ENCODE measurements at places on chromosomes 16 and 17. TPM values are rescaled to one million over a fixed set of nuclear protein-coding genes. Genes with fewer than 3 reads are reported as not detected.
A peak's percentile ranks its signal among the peaks of the same experiment; 100 is the strongest.

- no peaks in the 10 kb centered on the region for H3K27me3 ChIP-seq
- peaks cover 14% of the 10 kb centered on the region for H3K36me3 ChIP-seq
- H3K4me1 ChIP-seq = peaks cover 5% of the 10 kb centered on the region
- DNase-seq = no peak
- no peak overlapping the region for H3K27ac ChIP-seq
These were observed 37.4 kb downstream of the CLEC16A start for GRCh38 chr16:10981697-10982216.

GRCh38 chr16:56353054-56353921 lies 72.1 kb downstream of the AMFR start:
- H3K4me1 ChIP-seq = peaks cover 5% of the 10 kb centered on the region
- DNase-seq = peak; percentile 56
- no peaks in the 10 kb centered on the region for H3K36me3 ChIP-seq
- H3K4me3 ChIP-seq = no peak overlapping the region
- no peaks in the 10 kb centered on the region for H3K27me3 ChIP-seq

Gene MAF
- total RNA-seq = 21.1 TPM

DNA sequence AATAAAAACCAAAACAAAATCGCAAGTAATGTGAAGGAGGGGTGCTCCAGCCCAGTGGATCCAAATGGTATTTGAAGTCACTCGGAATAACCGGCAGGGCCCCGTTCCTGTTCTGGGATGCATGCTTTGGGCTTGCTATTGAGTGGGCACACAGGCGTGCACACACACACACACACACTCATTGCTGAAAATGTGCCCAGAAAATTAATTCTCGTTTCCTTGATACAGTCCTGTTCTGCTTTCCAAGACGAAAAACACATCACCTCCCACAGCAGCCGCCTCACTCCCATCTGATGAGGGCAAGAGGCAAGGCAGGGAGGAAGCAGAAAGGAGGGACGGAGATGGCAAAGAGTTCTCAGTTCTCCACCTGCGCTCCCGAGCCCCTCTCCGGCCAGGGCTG lies 62.2 kb upstream of the SDK2 start:
- DNase-seq = no peak
- no peaks in the 10 kb centered on the region for H3K27me3 ChIP-seq
- no peaks in the 10 kb centered on the region for H3K36me3 ChIP-seq
- no peak overlapping the region for H3K4me3 ChIP-seq
- peaks cover 3% of the 10 kb centered on the region for H3K4me1 ChIP-seq
- H3K27ac ChIP-seq = no peak overlapping the region

- no peak overlapping the region for H3K4me3 ChIP-seq
- no peaks in the 10 kb centered on the region for H3K27me3 ChIP-seq
- H3K4me1 ChIP-seq = no peaks in the 10 kb centered on the region
- no peak overlapping the region for H3K27ac ChIP-seq
- DNase-seq = no peak
These were observed 23.3 kb downstream of the ELAC2 start for GRCh38 chr17:12994341-12995074.

DNA sequence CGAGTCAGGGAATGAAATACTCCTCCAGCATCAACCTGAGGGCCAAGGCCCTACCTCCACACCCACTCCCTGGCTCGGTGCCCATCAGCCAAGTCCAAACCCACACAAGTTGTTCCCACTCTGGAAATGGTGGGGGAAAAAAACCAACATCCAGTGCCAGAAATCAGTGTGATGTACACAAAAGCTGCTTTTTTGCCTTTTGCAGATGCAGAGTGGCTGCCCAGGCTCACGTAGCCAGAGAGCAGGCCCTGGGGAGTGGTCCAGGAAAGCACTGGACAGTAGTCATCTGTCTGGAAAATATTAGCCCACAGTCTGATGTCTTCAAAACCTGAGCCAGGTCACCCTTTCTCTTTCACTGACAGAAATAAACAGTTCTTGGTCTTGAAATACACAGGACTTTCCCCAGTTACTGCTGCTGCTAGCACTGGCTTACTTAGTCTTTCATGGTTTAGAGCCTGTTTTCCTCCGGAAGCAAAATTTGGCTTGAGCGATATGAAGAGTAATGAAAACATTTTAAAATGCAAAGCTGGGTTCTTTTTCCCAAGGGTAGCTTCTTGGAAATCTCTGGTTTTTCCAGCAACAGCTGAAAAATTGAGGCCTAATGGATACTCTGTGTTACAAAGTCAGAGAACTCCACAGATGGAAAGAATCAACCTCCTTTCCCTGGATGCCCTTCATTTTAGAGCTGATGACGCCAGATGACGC lies 18.2 kb upstream of the NOS2 start:
- H3K27me3 ChIP-seq = no peaks in the 10 kb centered on the region
- H3K36me3 ChIP-seq = no peaks in the 10 kb centered on the region
- H3K27ac ChIP-seq = no peak overlapping the region
- no peak overlapping the region for H3K4me3 ChIP-seq
- no peak for DNase-seq
- no peaks in the 10 kb centered on the region for H3K4me1 ChIP-seq

DNA sequence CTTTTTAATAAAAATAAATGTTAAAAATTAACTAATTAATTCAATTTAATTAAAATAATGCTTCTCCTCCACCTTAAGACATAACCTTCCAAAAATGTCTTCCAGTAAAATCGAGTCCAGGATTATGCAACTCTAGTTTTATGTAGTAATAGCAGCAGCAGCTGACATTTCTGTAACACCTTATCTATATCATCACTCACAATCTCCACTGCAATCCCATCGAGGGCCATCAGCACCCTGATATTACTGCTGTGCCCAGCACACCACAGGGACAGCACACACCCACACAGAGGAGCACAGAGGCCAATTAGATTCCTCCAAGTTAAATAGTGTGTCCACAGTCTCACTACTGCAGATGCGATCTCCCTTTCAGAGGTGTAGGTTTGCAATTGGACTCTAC lies 2.9 kb downstream of the RPH3AL start:
- DNase-seq = no peak
- H3K4me3 ChIP-seq = peak overlapping the region; percentile 4
- no peaks in the 10 kb centered on the region for H3K36me3 ChIP-seq
- no peaks in the 10 kb centered on the region for H3K27me3 ChIP-seq

- no peaks in the 10 kb centered on the region for H3K4me1 ChIP-seq
- H3K27ac ChIP-seq = no peak overlapping the region
- H3K36me3 ChIP-seq = no peaks in the 10 kb centered on the region
- DNase-seq = no peak
These were observed 175.3 kb downstream of the NPIPB11 start for GRCh38 chr16:29231244-29231643.

Gene MYH10
- total RNA-seq = 82.5 TPM

DNA sequence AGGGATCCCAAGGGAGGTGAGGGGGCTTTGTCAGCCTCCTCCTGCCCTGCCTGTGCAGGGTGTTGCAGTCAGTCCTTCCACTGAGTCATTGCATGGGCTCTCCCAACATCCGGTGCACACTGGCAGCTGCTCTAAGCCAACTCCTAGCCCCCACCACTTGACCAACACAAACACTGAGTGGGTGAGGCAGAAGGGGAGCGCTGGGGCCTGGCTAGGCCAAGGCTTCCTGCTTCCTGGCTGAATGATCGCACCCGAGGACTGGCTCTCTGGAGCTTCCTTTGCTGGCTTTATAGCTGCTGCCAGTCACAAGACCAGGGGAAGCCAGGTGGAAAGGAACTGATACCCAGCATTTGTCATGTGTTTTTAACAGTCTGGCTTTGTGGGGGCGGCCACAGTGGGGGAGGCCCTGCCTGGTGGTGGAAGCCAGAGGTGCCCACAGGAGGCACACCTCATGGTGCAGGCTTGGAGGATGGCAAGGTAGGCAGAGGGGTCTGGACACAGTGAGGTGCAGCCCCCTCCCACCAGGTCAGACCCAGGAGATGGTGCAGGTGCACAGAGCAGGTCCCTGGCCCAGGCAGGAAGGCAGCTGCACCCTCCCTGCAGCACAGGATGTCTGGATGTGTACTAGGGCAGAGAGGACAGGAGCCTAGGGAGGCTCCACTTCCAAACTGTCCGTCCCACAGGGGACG lies 6.8 kb downstream of the MPG start:
- no peaks in the 10 kb centered on the region for H3K36me3 ChIP-seq
- peak; percentile 71 for DNase-seq
- H3K4me1 ChIP-seq = peaks cover 47% of the 10 kb centered on the region
- H3K4me3 ChIP-seq = no peak overlapping the region
- no peaks in the 10 kb centered on the region for H3K27me3 ChIP-seq
- peak overlapping the region; percentile 81 for H3K27ac ChIP-seq

Measured in upper lobe of left lung (tissue), 6 donors.